ENCODE measurements at places on chromosomes 4 and X.

- peak; percentile 66 for DNase-seq
These were observed 77.5 kb downstream of the INTS12 start for GRCh38 chr4:105630670-105631655.

DNA sequence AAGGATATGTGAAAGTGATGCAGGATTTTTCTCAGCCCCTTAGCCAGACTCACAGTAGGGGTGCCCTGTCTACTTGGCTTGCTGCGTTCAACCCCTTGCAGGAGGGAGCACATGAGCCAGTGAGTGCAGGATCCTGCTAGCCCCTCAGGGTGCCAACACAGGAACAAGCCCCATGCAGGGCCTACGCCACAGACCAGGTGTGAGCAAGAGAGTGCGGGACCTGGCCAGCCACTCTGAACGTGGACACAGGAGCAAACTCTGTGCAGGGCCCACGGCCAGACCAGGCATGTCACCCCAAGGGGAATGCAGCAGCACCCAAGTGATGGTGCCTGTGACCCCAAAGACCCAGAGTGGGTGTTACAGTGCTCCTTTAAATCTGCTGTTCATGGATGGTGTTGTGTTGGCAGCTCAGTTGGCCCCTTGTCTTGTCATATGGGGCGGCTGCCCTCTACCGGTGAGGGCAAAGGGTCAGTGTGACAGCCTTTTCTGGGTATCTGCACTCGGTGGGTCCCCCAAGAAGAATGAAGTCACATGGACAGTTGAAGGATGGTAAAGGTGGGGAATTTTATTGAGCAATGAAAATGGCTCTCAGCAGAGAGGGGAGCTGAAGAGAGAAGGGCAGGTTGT, 188.4 kb upstream of the MAOA start:
- no peak for DNase-seq

- DNase-seq: no peak
These were observed 25.9 kb downstream of the EIF2S3 start for GRCh38 chrX:24080704-24081103.

DNA sequence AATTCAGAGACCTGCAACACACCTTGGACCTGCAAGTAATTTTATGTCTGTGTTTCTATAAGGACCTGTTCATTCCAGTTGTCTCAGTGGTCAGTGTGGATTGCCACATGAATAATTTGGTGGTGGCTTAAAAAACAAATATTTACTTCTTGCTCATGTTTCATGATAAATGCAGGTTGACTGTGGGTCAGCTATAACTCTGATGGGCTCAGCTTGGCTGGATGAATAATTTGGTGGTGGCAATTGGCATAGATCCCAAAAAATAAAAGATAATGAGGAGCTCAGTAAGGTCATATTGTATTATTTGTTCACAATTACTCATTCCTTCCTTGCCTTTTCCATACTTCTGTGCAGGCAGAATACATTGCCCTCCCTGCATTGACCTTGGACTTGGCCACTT, 18.9 kb upstream of the SCRG1 start:
- DNase-seq: no peak

DNA sequence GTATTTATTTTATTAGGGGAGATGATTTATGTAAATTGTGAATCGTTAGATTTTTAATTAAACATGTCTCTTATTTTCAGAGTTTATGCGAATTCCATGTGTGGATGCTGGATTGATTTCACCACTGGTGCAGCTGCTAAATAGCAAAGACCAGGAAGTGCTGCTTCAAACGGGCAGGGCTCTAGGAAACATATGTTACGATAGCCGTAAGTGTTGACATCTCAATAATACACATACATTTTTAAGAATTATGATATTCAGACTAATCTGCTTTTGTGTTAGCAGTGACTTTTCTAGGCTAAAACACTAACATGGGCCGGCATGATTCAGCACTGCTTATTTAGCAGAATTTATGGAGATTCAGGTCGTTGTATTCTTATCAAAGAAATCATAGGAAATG, 91.2 kb downstream of the RAP1GDS1 start:
- no peak for DNase-seq

GRCh38 chr4:74618166-74618565, 173.2 kb downstream of the AREG start:
- no peak for DNase-seq
